NCI-H82 (cell line): ENCODE measurements at places on chromosomes 3 and 15.
A peak's percentile ranks its signal among the peaks of the same experiment; 100 is the strongest.

GRCh38 chr3:178063461-178063860 is 472.8 kb upstream of the KCNMB2 start:
- DNase-seq, result peak; percentile 45

DNA sequence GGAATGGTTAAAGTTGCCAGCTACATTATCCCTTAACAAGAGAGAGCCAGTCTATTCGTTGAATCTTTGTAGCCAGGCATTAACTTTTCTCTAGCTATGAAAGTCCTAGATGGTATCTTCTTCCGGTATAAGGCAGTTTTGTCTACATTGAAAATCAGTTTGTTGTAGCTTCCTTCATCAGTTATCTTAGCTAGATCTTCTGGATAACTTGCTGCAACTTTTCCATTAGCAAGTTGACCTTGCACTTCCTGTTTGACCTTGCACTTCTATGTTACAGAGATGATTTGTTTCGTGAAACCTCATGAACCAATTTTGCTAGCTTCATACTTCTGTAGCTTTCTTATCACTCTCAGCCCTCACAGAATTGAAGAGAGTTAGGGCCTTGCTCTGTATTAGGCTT is 24.1 kb downstream of the TOPAZ1 start:
- no peak for DNase-seq

DNA sequence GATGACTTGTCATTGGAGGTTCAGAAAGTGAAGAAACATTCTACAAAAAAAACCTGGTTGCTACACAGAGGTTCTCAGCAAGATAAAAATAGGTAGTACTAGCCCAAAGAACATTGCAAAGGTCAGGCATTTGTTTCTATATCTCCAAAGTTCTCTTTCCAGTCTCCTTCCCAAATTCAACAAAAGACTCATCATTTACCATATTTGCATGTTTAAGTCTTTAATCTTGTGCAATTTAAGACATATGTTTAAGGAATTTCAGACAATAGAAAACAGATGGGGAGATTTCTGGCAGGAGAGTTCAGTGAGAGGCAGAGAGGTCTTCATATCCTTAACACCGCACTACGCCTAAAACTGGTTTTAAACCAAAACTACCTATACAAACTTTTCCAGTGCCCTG is 173.8 kb upstream of the THBS1 start:
- no peak for DNase-seq

- DNase-seq, result no peak
These were observed 12.1 kb upstream of the CPB1 start for GRCh38 chr3:148815316-148816110.

DNA sequence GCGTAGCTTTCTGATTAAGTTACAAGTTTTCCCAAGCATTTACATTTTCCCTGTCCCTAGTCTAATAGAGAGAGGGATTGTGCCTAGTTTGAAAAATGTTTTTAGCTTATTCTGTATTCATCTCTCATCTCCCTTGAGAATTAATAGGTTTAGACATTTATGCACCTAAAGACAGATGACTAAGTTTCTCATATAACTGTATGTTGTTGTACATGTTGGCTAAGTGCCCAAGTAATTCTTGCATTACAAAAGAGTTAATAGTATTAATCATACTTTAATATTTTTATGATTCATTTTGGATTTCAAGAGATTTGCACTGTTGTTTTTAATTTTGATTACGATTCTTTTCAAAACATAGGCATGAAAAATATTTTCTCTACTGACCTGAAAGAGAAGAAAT is 109.0 kb upstream of the TBL1XR1 start:
- no peak for DNase-seq

GRCh38 chr15:73787621-73788020 is 34.5 kb upstream of the INSYN1 start:
- no peak for DNase-seq
